Stimulated activated CD4-positive, alpha-beta T cell treated with anti-CD3 and anti-CD28 coated beads, Interleukin-12 subunit alpha, Interleukin-12 subunit beta, amount 100 ng/mL, for 24 hours (primary cell): ENCODE measurements at places on chromosomes 3 and 15.

GRCh38 chr3:128426128-128426921 is 40.4 kb downstream of the DNAJB8 start:
- DNase-seq, result peak; percentile 31

GRCh38 chr3:117893001-117893400 is 1141.6 kb downstream of the IGSF11 start:
- no peak for DNase-seq

DNA sequence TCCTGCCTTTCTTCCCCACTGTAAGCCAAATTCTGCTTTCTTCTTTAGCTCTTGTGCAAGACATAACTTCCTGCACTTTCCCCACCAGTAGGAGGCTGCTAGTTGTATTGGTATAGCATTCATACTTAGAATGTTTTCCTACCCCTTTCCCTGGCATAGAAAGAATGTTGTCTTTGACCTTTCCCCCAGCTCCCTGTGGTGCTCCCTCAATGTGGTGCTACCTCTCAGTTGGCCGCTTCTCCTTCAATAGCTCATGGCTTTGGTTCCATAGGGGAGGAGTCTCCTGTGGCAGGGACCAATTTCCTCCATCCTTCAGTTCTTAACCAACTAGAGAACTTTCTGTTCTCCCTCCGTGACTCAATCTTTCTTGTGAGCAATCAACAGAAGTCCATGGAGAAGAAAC is 67.5 kb upstream of the AKAP13 start:
- no peak for DNase-seq

DNA sequence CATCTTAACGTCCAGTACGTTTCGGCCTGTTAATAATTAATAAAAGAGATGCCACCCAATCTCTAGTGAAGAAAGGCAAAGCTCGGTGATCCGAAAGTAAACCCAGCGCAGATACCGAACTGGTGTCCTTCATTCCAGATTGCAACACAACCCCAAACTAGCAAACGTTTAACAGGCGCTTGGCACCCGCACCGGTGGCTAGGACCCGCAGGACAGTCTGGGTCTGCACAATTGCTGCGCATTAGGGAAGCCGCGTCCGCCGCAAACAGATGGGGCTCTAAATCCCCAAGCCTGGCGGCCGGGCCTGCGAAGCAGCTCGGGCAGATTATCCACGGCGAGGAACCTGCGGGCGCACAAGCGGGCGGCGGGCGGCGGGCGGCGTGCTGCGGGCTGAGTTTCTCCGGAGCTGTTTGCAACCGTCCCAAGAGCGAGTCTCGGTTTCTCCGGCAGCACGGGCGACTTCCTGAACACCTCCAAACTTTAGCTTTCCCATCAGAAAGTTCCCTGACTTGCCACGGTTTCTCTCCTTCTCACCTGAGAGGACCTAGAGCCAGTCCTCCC is 112.1 kb upstream of the ICE2 start:
- DNase-seq, result peak; percentile 45

- no peak for DNase-seq
These were observed 4.8 kb upstream of the CLSTN2 start for GRCh38 chr3:139930211-139930610.
